Mammary microvascular endothelial cell (primary cell): ENCODE measurements at places on chromosomes 4 and X. TPM values are rescaled to one million over a fixed set of nuclear protein-coding genes. Genes with fewer than 3 reads are reported as not detected.

The SPP1 gene
- 0.10 and 1.1 TPM in 2 replicates for total RNA-seq

The RIBC1 gene
- 0.05 and 0.33 TPM in 2 replicates for total RNA-seq

The C4orf51 gene
- not detected in 2 replicates for total RNA-seq

The TENM3 gene
- 14.7 and 18.0 TPM in 2 replicates for total RNA-seq

The CYSLTR1 gene
- 1.2 and 1.5 TPM in 2 replicates for total RNA-seq

The RHOXF1 gene
- not detected in 2 replicates for total RNA-seq

The ZCCHC12 gene
- total RNA-seq, result 0.33 TPM in 1 of 2 replicates, not detected in the other

The DAPP1 gene
- total RNA-seq, result not detected in 2 replicates

The LANCL3 gene
- 0.84 and 3.5 TPM in 2 replicates for total RNA-seq

The GAGE10 gene
- total RNA-seq, result not detected in 2 replicates

The CD38 gene
- 3.1 and 4.5 TPM in 2 replicates for total RNA-seq

The ZNF280C gene
- 4.8 and 5.9 TPM in 2 replicates for total RNA-seq

The ARHGEF38 gene
- total RNA-seq, result not detected in 2 replicates
